ENCODE measurements at places on chromosomes 11 and 22.

DNA sequence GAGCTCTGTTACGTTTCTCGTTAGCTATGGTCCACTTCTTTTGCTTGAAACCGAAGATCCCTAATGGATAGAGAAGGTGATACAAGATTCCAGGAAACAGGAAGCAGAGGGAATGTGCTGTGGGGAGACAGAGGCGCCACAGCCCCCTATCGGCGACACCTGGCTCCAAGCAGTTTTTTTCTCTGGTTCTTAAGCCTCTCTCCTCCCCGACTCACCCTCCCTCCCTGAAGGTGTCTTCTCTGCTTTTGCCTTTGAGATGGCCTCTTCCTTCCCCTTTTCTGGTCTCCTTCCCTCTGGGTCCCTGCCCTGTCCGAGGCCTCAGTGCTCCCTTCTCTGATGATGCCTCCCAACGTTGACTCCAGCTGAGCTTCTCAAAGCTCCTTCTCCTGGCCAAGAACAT lies 14.2 kb upstream of the APOBEC3A start:
- DNase-seq = peak; percentile 20

DNA sequence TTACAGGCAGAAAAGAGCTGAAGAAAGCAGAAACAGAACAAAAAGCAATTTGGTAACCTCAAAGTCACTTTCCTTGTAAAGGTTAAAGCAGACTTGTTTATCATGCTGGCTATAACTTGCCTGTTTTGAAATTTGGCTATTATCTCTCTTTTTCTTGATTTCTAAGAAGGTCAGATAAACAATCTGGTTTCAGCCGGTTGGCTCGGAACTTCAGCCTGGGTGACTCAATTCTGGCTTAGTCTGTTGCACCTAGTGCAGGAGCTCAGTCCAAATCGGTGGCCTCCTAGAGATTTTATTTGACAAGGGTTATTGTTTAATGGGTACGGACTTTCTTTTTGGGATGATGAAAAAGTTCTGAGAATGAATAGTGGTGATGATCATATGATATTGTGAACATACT lies 367.1 kb upstream of the B3GAT1 start:
- DNase-seq = no peak

DNA sequence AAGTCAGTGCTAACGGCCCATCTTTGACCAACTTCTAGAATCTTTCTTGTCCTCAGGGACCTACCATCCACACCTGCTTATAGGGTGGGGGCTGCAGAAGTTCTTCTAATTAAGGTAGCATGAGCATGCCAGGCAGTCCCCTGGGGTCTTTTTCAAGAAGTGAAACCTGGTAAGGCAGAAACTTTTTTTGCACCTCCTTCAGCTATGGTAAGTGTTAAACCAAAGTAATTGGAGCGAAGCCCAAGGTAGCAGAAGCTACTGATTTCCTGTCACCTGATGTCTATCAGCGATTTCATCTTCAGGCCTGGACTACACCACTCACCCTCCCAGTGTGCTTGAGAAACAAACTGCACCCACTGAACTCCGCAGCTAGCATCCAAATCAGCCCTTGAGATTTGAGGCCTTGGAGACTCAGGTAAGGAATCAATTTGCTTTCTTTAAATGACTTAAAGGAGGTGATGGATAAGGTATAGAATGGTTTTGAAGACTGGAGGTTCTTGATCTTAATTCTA lies at the start of gene MS4A1:
MS4A1 (plus strand) TSS at position 317 of the 512 bp plus-strand sequence. CDS start 6,528 bp downstream, outside the sequence.
- DNase-seq = no peak

GRCh38 chr11:40602866-40603552 lies 856.4 kb downstream of the LRRC4C start:
- DNase-seq = no peak

DNA sequence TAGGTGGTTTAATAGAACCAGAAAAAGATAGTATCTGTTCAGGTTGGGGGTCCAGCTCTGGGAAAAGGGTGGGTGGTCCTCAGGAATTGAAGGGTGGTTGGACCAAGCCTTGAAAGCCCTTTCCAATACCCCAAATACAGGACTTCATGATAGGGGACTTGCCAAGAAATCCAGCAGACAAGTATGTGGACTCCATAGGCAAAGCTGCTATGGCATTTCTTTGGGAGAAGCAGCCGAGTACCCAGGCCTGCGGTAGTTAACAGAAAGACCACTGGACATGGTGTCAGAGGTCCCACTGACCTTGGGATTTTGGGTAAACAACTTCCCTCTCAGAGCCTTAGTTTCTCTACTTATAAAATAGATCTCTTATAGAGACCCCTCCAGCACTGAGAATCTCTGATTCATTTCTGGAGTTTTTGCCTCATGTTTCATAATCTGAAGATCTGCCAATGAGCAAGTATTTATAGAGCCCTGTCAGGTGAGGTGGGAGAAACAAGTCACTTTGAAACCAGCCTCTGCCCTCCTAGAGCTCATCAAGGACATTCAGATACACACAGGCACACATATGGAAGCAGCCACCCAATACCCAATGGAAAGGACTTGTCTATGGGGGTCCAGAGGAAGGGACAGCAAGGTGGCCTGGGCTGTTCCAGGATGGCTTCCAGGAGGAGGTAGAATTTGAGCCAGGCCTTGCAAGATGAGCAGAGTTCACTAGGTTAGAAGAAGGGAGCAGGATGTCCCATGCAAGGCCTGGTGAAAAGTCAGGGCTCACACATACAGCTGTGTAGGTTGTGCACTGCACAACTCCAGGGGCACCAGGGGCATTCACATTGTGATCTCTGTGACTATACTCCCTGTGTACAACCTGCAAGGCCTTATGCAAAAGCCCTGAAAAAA lies 31.0 kb upstream of the ACCSL start:
- DNase-seq = no peak

GRCh38 chr11:67268962-67269268 lies 2.6 kb downstream of the GRK2 start:
- DNase-seq = peak; percentile 15
